ENCODE measurements at places on chromosomes 6 and 20. TPM values are rescaled to one million over a fixed set of nuclear protein-coding genes. Genes with fewer than 3 reads are reported as not detected.

- no peak for DNase-seq
- H3K4me3 ChIP-seq, result peak overlapping the region; percentile 36
- peak overlapping the region; percentile 68 for H3K27ac ChIP-seq
- peaks cover 28% of the 10 kb centered on the region for H3K4me1 ChIP-seq
- H3K27me3 ChIP-seq, result no peaks in the 10 kb centered on the region
These were observed 58.0 kb upstream of the PREP start for GRCh38 chr6:105460860-105461259.

- H3K36me3 ChIP-seq, result peaks cover 12% of the 10 kb centered on the region
- peak overlapping the region; percentile 36 for H3K27ac ChIP-seq
- H3K4me1 ChIP-seq, result peaks cover 33% of the 10 kb centered on the region
- H3K27me3 ChIP-seq, result peaks cover 16% of the 10 kb centered on the region
- peak overlapping the region; percentile 98 for H3K4me3 ChIP-seq
These were observed 979 bp downstream of the ZNF133 start for GRCh38 chr20:18289306-18289705.

- H3K36me3 ChIP-seq, result no peaks in the 10 kb centered on the region
- H3K4me3 ChIP-seq, result no peak overlapping the region
These were observed 140.8 kb upstream of the PTPN1 start for GRCh38 chr20:50369225-50370035.

RAET1E gene
- not detected for polyA plus RNA-seq

CBFA2T2 gene
- 7.5 TPM for polyA plus RNA-seq

ARFGEF3 gene
- polyA plus RNA-seq, result not detected

TSPO2 gene
- not detected for polyA plus RNA-seq

DNA sequence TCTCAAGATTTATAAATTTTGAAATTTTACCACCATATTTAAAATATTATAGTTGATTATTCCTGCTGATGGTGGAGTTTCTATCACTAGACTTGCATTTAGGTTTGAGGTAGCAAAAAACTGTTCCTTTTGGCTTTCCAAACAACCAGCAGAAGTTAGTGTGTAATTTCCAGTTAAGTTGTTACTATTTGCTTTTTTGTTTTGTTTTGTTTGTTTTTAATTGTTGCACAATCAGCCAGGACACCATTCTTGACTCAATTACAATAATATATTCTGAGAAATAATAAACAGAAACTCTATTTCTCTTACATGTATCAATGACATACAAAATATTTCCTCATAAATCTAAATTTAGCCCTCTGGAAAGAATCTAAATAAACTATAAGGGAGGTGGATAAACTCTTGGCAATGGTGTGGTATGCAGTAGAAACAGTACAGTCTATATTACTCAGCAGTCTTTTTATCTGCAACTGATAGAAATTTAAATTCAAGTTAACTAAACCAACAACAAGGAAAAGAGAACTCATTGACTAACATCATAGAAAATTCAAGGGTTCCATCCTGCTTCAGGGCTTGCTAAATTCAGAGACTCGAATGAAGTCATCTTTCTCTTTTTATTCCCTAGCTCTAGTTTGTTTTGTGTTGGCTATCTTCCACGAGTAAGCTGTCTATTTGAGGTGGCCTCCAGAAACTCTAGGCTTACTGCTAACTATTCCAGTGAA is 19.4 kb upstream of the COL19A1 start:
- H3K4me3 ChIP-seq, result no peak overlapping the region
- no peak for DNase-seq
- H3K27me3 ChIP-seq, result peaks cover 19% of the 10 kb centered on the region
- no peak overlapping the region for H3K27ac ChIP-seq
- no peaks in the 10 kb centered on the region for H3K4me1 ChIP-seq

- peaks cover 3% of the 10 kb centered on the region for H3K27me3 ChIP-seq
- no peak overlapping the region for H3K4me3 ChIP-seq
- no peak for DNase-seq
- no peaks in the 10 kb centered on the region for H3K36me3 ChIP-seq
- H3K27ac ChIP-seq, result no peak overlapping the region
- peaks cover 15% of the 10 kb centered on the region for H3K4me1 ChIP-seq
These were observed 24.6 kb upstream of the PPP1R14C start for GRCh38 chr6:150118203-150118602.

GTSF1L gene
- not detected for polyA plus RNA-seq

CLDN20 gene
- polyA plus RNA-seq, result not detected
